ENCODE measurements at places on chromosomes 5 and 9.
A peak's percentile ranks its signal among the peaks of the same experiment; 100 is the strongest.

- no peak for DNase-seq
Measured at GRCh38 chr5:84273517-84273883, 111.2 kb downstream of the EDIL3 start.

- no peak for DNase-seq
Measured at GRCh38 chr5:111271885-111272284, 47.7 kb downstream of the CAMK4 start.

- peak; percentile 39 for DNase-seq
Measured at GRCh38 chr5:43017428-43017815, 22.7 kb downstream of the ANXA2R start.

- DNase-seq: no peak
Measured at GRCh38 chr5:116152169-116152568, 67.3 kb downstream of the COMMD10 start.

- DNase-seq: no peak
Measured at GRCh38 chr5:38948501-38948900, 102.7 kb downstream of the OSMR start.

DNA sequence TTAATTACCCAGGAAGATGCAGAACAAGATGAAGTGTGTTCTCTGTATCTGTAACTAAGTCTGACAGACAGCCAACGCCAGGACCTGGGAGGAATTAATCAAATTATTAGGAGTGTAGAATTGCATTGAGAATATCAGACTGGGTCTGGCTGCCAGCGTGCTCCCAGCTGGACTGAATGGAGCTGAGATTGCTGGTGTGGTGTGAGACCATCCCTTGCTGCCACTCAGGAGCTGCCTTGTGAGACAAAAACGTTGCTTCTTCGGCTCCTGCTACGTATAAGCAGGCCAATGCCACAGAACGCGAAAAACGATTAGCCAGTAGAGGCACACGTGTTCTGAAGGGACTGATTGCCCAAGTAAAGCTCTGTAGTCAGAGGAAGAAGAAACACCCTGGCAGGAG is 66.8 kb downstream of the AMBP start:
- DNase-seq: no peak

GRCh38 chr5:138053554-138053953 is 20.7 kb upstream of the FAM13B start:
- DNase-seq: no peak

- DNase-seq: no peak
Measured at GRCh38 chr5:51156838-51157237, 226.4 kb upstream of the ISL1 start.

DNA sequence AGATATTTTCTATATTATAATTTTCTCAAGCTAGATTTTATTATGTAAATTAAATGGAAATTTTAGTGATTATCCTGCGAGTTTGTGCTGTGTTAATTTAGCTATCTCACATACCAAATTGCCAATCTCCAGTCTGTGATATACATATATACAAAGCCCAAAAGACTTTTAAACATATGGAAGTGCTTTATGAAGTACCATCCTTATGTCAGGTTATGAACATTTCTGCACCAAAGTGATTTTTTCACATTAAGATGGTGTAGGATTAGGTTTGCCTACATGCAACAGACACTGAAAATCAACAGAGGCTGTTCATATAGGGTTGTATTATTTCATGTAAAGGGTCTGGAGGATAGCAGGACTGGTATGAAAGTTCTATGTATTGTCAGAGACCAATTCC is 32.8 kb downstream of the CFAP95 start:
- no peak for DNase-seq

DNA sequence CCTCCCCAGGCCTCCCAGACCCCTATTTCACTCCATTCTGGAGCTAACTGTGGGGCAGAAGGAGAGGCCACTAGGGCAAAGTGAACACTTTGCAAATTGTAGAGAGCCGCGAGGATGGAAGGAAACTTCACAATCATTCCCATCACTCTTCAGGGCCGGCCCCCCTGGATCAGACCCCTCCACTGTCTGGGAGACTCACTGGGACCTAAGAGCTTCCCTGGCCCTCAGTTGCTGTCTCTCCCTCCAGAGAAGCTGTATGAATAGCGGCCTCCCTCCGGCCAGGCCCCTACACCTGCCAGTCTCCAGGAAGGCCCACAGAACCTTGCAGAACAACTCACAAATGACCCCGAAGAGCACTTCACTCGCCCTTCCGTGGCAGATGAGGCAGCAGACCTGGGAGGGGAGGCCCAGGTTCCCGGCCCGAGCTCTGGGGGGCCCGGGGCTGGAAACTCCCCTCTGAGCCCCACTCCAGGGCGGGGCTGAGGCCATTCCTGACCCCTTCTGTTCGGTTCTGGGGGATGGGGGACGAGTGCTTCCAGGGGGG is 141.9 kb upstream of the IER5L start:
- no peak for DNase-seq

DNA sequence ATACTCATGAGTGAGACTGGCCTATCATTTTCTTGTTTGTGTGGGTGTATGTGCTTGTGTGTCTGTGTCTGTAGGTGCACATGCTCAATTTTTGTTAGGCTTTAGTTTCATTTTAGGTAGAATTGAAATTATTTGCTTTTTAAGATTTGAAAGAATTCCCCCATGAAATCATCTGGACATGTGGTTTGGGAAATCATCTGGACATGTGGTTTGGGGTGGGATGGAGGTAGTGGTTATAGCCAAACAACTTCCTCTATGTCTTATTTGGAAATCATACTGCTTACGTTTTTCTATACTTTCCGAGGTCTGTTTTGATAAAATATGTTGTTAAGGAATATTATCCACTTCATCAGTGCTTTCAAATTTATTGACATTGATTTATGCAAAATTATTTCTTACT is 485.4 kb upstream of the CLINT1 start:
- DNase-seq: no peak

DNA sequence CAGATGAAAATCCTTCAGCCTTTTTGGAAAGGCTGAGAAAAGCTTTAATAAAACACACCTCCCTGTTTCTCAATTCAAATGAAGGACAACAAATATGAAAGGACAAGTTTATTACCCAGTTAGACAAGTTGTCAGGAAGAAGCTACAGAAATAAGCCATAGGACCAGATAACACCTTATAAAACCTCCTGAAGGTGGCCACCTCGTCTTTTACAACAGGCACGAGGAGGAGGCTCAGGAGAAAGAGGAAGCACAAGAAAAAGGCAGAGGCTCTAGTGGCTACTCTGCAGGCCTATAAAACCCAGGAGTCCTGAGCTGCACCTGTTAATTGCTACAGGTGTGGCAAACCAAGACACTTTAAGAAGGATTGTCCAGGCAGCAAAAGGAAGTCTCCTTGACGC is 352.1 kb upstream of the CDH18 start:
- DNase-seq: no peak

- DNase-seq: no peak
Measured at GRCh38 chr9:7121055-7121454, 363.3 kb downstream of the KDM4C start.

GRCh38 chr5:77400645-77401044 is 91.5 kb downstream of the WDR41 start:
- DNase-seq: no peak

GRCh38 chr9:30382271-30382670 is 2002.2 kb upstream of the ACO1 start:
- no peak for DNase-seq

- peak; percentile 54 for DNase-seq
Measured at GRCh38 chr5:108747774-108748400, at the start of gene FER. TSS of gene FER (plus strand) at chr5:108747897. CDS start at chr5:108798183, 50,286 bp downstream.

DNA sequence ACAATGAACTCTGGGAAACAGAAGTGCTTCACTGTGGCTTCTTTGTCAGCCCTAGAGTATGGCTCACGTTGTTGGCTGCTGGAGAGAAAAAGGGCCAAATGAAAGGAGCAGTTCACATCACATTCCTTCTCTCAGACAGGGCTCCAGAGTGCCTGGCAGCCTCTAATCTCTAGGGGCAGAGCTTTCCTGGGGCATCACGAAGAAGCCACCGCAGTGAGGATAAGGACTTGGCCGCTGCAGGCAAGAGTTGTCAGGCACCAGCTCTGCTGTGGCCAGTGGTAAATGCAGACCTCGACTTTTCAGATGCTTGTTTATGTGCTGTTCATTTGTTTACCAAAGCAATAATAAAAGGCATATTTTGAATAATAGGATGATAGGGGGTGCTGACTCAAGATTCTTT is 227.2 kb downstream of the ICE1 start:
- no peak for DNase-seq

GRCh38 chr9:109411069-109411761 is 86.9 kb downstream of the PTPN3 start:
- no peak for DNase-seq

DNA sequence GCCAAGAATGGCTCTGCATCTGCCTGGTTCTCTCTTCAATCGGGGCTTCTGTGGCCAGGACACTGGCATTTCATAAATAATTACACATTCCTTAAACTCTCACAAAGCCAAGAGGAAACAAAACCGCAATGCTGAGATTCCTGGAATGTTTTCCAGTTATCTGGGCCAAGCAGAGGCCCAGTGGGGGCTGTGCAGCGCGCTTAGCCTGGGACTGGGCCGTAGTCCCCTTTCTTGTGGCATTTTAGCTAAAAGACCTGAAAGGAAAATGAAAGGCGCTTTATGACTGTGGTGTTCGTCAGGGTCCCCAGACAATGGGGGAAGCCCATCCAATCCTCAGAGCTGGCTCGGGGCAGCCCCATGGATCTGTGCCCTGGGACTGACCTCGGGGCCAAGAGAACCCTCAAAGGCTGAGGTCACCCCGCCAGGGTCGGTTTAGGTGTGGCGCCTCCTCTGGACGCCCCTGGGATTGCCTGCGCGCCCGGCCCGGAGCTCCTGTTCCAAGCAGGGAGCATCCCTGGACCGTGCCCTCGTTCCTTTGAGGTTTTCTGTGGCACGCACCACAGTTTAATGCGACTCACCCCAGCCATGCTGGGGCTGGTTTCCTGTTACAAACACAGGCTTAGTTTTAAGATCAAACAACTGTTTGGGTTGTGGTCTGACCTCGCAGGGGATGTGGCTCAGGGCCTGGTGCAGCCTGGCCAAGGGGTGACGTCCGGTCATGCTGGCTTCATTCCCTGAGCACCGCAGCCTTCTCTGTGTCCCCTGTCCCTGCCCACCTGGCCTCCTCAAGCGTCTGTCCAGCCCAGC is 51.5 kb upstream of the NKD2 start:
- DNase-seq: no peak

DNA sequence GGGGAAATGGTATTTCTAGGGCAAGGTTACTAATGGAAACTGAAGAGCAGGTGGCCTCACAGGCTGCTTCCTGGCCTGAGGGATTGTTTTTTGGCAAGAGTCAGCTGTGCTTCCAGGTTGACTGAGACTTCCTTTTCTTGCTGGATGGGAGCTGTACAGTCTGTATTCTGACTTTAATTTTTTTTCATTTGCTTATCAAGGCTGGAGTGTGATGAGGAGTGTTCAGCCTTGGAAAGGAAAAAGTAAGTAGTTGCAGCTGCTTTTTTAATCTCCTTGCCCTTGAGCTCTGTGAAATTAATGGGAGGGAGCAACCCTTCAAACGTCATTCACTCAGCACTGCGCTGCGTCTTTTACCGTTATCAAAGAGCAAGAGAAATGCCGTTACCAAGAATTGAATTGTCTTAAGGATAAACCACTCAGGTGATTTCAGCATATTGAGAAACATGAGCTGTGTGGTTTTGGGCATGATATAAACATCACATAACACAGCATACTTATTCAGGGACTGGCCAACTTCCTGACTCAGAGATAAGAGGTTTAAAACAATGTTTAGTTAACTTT is 47.6 kb downstream of the AQP7 start:
- peak; percentile 33 for DNase-seq

- DNase-seq: no peak
Measured at GRCh38 chr9:16442622-16443021, 427.8 kb downstream of the BNC2 start.

DNA sequence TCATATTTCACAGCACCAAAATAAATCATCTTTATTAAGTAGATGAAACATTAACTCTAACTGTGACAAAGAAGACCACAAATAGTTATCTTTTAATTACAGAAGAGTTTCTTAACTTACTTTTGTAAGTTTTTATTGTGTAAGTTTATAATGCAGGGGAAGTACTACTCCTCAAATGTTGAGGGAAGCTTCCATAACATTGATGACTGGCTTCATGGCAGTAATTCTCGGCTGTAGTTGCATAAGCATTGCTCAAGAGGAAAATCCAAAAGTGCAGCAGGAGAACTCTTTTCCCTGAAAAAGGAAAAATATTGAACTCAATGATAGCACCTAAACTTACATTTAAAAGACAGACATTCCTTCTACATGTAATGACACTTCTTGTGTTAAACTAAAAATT is 4.6 kb downstream of the TSLP start:
- DNase-seq: no peak

GRCh38 chr9:104586496-104587180 is 12.6 kb downstream of the OR13C5 start:
- no peak for DNase-seq

GRCh38 chr5:112174959-112175594 is 244.0 kb downstream of the EPB41L4A start:
- peak; percentile 79 for DNase-seq

- no peak for DNase-seq
Measured at GRCh38 chr9:33289936-33290246, 425 bp upstream of the NFX1 start.

DNA sequence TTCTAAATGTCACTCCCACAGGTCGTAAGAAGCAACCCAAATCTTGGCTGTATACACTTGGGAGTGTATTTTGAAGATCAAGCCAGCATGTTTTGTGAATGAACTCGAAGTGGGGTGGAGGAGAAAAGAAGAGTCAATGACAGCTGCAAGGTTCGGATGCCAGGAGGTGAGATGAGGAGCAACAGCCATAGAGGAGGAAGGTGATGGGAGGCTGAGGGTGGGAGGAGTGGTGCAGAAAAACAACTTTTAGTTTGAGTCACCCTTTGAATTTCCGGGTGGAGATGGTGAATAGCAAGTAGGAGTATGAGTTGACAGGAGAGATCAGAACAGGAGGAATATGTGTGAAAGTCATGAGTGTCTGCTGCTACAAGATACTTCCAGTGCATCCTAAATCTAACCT is 153.6 kb downstream of the DIRAS2 start:
- DNase-seq: no peak

GRCh38 chr5:163645421-163646416 is 140.3 kb downstream of the MAT2B start:
- no peak for DNase-seq

- no peak for DNase-seq
Measured at GRCh38 chr5:56761151-56761885, 54.0 kb upstream of the MAP3K1 start.

DNA sequence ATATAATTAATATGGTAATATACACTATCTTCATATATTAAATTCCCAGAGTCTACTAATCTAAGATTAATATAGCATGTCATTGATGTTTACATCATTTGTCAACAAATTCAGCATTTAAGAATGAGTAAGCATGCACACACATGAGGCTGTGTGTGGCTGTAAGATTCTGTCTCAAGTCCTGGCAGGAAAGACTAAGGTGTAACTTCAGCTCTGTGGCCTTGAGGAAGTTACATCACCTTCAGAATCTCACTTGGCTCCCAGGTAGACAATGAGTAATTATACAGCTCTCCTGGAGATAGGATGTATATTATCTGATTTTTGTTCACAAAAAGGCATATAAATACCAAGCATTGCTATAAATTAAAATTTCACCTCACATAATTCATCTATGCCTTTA is 119.4 kb upstream of the IQGAP2 start:
- no peak for DNase-seq

- peak; percentile 19 for DNase-seq
Measured at GRCh38 chr5:176341325-176342157, 20.0 kb downstream of the KIAA1191 start.
